ENCODE measurements at places on chromosomes 16 and 17.

DNA sequence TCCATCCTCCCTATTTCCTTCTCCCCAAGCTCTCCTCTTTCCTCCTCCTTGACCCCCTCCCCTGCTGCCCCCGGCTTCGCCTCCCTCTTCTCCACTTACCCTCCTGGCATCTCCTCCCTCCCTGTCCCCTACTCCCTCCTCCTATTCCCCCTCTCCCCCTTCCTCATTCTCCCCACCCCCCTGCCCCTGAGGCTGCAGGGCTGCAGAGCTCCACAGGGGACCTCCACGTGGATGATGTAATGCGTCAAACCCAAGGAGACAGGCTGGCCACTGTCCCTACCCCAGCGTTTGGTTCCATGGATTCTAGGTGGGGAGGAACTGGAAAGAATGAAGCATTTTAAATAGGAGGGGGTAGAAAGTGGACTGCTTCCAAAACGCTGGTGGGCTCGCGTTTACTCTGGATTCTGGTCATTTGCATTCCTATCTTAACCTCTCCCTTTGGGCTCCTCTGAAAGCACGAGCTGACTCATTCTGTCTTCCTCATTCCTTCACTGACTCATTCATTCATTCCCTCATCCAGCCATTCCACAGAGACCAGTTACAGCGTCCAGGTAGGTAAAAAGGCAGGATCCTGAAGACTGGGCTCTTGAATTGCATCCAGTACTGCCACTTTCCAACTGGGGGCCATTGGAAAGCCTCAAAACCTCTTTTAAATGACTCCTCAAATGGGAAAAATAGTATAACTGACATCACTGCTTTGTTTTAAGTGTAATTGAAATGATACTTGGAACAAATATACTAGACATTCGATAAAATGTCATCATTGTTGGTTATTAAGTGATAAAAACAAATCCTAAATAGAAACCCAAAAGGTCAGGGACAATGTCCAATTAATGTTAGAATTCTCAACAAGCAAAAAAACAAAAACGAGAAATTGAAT lies 943 bp upstream of the COTL1 start:
- DNase-seq, result no peak

DNA sequence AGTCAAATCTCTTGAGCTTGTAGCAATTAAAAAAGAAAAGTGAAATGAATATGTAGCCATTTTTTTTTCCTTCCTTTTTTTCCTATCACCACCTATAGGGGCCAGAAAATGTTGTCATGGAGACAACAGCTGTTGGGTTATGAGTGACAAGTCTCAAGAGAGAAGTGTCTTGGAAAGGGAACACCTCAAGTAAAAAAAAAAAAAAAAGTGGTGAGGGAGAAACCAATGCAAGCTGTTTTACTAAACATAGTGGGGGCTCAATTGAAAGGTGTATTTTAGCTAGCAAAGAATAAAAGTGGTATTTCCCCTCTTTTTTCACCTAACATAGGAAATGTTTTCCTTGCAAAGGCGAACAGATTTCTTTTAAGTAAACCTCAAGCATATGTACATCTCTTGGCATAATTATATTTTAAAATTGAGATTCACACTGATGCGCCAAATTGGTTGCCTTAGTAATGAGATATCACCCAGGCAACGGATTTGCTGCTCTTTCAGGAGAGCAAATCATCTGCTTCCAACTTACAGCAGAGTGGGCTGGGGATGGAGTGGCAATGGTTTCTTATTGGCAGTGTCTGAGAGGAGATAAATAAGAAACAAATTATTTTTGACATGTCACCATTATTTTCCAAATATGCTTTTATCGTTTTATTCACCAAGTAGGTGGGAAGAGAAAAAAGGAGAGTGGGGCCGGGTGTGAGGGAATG lies 183.6 kb downstream of the MYO1D start:
- no peak for DNase-seq

- DNase-seq, result no peak
Measured at GRCh38 chr17:80817861-80818260, 173.8 kb upstream of the CHMP6 start.

DNA sequence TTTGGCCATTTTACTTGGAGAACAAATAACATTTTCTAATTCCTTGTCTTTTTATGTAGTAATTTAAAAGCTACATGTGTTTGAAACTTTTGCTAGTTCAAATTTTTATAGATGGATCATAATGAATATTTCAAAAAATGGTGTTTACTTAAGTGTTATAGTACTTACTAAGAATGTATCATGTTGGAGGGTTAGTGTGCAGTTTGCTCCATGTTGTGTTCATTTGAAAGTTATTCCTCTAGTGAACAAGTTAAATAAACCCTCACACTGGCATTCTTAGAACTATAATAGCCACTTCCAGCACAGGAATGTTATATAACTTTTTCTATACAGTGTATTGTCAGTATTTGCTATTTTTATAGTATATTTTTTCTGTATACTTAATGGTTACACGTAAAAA lies 62.8 kb downstream of the MRTFB start:
- no peak for DNase-seq

DNA sequence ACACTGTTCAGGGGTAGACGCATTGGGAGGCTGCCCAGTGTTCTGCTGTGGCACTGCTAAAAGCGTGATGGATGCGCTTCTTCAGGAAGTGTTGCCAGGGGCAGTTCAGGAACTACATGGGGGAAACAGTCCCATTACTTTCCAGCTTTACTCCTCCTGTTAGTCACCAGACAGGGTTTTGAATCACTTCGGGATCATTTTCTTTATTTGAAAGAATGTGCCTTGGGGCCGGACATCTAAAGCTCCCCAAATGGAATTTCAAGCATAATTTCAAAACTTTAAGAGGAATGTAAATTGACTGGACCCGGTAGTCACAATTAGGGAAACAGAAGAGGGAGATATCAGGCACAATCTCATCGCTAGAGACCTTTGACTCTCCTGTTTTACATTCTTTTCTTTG lies 1.3 kb upstream of the KRTAP2-1 start:
- DNase-seq, result no peak

Measured in hematopoietic multipotent progenitor cell treated with erythropoietin and hydrocortisone succinate and interleukin-3 and kit ligand, for 6 days (in vitro differentiated cells).